Upper lobe of left lung (tissue), 6 donors: ENCODE measurements at places on chromosomes 2 and 18. TPM values are rescaled to one million over a fixed set of nuclear protein-coding genes. Genes with fewer than 3 reads are reported as not detected.

Gene ATIC
- 52.3 TPM for total RNA-seq

DNA sequence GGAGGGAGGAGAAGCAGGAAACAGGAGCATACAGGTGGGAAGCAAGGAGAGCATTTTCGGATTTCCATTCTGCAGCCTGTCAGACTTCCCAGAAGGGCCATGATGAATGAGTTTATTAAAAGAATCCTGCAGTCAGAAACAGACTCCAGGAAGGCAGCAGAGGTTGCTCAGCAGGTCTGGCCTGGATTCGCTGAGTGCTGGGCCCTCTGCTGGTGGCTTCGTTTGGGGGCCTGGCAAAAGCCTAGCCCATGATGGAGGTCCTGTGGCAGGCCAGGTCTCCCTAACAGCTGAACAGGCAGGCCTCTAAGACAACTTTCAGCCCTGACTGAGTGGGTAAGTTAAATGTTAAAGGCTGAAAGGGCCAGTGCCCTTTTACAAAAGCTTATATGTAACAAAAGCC, 108.2 kb upstream of the CAPN13 start:
- DNase-seq, result peak; percentile 53

- peak; percentile 37 for DNase-seq
Measured at GRCh38 chr2:234257859-234258561, 207.5 kb downstream of the SPP2 start.

DNA sequence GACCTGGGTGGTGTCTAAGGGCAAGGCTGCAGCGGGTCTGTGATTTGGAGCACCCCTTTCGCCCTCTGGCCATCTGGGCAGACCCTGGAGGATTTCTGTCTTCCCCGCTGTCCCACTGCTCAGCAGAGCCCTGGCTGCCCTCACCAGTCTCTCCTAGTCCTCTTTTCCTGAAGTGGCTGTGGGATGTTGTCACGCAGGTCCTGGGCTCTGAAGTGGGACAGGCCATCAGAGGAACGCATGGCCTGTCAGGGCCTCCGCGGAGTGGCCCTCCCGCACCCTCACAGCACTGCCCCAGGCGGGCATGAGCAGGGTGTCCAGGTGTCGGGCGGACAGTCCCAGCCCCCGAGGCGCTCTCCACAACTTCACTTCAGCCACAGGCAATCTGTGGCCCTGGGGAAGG, 1.1 kb upstream of the TMEM185B start:
- DNase-seq, result no peak

DNA sequence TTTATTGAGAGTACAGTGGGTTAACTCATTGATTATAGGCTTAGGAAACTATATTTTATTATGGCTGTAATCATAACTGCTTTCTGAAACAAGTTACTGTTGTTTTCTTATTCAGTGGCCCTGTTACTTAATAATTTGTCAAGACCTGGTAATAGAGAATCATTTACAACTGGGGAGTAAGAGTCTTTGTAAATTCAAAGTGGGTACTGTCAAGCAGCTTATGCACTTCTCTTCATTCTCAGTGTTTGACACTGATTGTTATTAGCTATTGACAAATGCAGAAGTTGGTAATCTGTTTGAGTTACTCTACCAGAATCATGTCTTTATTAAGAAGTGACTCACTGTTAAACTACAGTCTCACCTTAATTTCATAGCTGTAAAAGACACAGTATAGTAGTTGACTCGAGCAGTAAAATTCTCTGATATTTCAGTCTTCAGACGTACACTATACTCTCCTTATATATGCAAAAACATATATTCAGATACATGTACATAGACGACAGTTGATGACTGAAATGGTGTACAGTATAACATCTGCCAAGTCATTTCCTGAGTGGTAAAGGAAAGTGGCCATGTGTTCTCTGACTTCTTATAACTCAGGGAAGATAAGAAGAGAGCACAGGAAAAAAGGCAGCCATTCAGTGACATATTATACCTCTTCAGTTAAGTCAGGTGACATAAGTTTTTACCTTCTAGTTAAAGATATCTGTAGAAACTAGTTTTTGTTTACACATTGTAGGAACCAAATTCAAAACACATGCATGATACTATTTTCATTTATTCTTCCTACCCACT, 36.0 kb upstream of the TTC27 start:
- DNase-seq, result no peak

DNA sequence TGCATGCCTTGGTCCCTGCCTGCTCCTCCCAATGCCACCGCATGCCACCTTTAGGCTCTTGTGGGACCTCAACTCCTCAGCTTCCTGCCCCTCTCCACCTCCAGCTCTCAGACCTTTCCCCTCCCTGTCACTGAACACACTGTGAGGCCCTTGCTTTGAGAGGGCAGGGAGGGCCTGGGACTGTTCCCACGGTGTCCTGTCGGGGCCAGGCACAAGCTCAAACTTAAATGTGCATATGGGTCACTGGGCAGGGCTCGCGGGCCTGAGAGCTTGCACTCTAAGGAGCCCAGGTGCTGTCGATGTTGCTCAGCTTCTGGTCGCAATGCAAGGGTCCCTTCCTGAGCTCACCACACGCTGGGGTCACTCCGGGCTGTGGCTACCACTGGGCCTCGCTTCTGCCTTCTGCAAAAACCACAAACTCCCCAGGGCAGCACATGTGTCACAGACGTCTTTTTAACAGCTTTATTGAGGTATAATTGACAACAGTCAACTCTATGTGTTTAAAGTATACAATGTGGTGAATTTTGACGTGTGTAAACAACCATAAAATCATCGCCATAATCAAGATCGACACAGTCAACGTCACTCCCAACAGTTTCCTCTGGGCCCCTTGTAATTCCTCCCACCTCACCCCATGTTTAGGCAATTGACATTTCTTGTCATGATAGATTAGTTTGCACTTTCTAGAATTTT, 11.9 kb upstream of the B3GNT7 start:
- DNase-seq, result no peak

GRCh38 chr2:160199683-160200389, at the start of gene ITGB6:
Gene ITGB6 (minus strand): TSS chr2:160200272. CDS start chr2:160200063, 209 bp downstream.
- no peak for DNase-seq

GRCh38 chr18:58495634-58496033, 133.3 kb downstream of the ALPK2 start:
- no peak for DNase-seq

Gene DOCK10
- total RNA-seq, result 127 TPM

DNA sequence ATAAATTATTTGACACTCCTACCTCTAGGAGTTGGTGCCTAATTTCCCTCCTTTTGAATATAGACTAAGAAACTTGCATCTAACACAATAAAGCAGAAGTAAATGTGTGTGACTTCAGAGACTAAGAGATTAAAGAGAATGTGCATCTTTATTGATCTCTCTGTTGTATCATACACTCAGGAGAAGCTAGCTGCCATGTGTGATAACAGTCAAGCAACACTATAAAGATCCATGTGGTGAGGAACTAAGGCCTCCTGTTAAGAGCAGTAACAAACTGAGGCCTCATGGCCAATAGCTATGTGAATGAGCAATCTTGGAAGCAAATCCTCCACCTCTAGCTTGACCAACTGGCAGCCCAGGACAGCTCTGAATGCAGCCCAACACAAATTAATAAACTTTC, 3.4 kb downstream of the FANCL start:
- no peak for DNase-seq

DNA sequence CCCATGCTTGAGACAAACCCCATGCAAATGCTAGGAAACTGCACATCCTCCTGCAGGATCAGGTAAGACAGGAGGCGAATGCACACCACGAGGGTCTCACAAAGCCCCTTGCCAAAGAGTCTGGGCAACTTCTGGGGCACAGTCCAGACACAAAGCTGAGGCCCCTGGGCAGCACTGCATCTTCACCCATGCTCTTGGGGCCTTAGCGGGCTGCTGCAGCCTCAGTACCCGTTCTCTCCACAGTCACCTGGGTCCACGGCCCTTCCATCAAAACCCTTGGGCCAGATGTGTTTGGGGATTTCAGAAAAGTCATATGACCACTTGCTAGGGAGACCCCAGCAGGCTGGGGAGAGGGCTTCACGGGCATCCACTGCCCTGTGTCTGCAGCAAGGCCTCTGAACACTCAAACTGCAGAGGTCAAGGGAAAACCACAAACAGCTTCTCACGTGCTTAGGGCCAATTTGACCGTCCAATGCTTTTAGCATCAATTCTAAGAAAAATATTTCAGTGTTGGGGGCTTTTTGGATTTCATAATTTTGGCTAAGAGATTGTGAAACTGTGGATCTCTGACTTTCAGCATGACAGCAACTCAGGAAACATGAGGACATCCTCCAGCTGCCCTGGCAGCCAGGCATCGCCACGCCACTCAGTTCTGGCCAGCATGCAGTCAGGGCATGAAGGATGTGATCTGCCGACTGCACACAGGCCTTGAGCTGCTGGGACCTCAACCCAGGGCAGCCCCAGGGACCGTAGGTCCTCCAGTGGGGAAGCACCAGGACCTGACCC, 20.0 kb downstream of the PASK start:
- DNase-seq, result no peak

DNA sequence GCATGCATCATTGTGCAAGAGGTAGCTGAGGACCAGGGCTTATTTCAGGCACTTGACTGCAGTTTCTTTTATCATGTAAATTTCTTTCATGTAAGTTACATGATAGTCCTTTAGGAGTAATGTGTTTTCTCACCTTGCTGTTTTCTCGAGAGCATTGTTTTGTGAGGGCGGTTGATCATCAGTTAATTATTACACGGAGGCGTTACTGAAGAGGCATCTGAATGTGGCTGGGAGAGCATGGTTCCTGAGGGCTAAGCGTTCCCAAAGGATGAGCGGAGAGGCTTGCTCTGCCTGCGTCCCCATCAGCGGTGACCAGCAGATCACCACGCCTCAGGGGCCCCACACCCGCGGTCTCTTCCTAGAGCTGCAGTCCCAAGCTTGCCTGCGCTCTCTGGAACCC, 156.1 kb upstream of the NFATC1 start:
- DNase-seq, result no peak

DNA sequence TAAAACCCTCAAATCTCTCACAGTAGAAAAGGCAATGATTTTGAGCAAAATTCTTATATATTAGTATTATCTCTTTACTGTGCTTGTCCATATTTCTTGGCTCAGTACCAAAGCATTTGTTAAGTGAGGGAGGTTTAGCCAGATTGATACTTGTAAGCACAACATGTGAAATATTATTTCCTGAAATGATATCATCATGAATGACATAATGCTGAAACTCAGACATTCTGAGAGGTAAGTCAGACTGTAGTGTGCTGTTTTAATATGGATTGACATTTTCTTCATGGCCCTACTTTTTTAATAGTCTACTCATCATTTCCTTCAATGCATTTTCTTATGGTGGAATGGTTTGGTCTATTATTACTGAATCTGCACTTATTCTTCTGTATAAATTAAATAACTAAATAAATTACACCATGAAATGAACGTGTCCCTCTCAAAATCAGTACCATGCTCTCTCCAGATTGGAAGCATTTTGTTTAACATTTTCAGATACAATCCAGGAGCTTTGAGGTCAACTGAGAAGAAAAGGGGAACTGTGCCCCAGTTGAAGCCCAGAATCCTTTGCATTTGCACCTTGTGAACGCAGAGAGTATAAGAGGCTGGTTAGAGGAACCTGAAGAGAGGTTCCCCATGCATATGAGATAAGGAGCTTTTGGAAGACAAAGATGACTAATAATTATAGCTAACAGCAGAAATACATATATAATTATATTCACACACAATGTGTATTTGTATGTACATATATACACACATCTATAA, 50.1 kb upstream of the CRACDL start:
- no peak for DNase-seq

Gene DQX1
- total RNA-seq, result not detected

- DNase-seq, result no peak
Measured at GRCh38 chr2:72837171-72837570, 11.3 kb upstream of the EXOC6B start.

- DNase-seq, result no peak
Measured at GRCh38 chr2:148021886-148022285, 995 bp downstream of the MBD5 start.

DNA sequence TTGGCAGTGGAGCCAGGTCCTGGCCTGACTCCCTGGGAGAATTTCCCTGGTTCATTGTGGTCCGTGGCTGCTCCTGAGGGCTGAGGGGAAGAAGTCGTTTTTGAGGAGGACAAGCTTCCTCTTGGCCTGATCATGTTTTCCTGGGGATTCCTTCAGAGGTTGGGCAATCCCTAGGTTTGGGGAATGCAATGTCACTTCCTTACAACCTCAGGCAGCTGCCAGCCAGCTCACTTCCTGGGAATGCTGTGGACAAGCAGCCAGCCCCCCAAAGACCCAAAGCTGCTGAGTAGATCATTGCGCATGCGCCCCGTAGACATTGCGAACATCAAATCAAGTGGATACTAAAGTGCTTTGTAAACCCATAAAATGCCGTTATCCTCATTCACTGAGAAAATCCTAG, 7.7 kb upstream of the DNMT3A start:
- DNase-seq, result no peak

GRCh38 chr18:74264303-74265020, 27.3 kb downstream of the CYB5A start:
- DNase-seq, result no peak

DNA sequence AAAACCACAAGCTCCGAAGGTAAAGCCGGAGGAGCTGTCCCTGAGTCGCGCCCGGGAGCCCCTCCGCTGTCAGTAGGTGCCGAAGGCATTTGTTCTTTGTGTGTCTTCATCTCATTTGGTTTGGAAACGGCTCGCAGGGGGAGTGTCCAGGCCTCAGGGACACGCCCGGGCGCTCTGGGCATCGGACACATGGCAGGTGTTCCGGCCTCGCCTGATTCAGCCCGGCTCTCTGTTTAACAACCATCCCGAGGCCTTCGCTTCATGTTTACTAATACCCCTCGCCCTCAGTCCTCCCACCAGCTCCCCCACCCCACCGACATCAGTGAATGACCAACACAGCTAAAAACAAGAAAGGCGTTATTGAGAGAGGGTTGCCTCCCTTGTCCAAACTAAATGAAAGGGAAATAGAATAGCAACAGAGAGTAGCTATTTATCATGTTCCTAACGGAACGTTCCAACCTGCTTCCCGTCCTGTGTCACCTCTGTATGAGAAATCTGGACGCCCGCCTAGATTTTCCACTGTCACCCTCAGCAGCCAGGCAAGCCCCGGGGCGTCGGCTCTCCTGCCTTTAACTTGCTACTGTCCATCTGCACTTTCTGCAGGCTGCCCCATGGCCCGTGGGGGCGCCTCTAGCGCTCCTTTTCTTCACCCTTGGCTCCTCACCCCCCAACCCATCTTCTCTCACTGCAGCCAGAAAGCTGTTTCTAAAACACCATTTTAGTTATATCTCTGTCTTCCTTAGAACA, 73.9 kb downstream of the MYCN start:
- DNase-seq, result peak; percentile 73

GRCh38 chr2:96574364-96574763, 37.8 kb downstream of the ARID5A start:
- DNase-seq, result no peak

DNA sequence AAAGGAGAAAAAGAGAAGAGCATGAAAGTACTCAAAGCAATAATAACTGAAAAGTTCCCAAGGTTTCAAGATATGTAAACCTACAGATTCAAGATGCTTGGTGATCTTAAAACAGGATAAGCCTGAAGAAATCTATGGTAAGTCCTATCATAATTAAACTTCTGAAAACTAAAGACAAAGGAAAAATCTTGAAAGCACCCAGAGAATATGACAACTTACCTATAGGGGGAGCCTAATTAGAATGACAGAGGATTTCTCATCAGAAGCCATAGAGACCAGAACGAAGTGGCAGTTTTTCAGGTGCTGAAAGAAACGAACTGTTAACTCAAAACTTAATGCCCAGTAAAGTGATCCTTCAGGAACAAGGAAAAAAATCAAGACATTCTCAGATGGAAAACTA, 59.7 kb downstream of the XDH start:
- no peak for DNase-seq

GRCh38 chr2:11466307-11467128, 557 bp upstream of the E2F6 start:
- DNase-seq, result no peak

- no peak for DNase-seq
Measured at GRCh38 chr2:23298551-23298950, 86.4 kb upstream of the KLHL29 start.

- DNase-seq, result no peak
Measured at GRCh38 chr2:66481100-66481549, 46.2 kb downstream of the MEIS1 start.
